ENCODE measurements at places on chromosomes 13 and 19.

DNA sequence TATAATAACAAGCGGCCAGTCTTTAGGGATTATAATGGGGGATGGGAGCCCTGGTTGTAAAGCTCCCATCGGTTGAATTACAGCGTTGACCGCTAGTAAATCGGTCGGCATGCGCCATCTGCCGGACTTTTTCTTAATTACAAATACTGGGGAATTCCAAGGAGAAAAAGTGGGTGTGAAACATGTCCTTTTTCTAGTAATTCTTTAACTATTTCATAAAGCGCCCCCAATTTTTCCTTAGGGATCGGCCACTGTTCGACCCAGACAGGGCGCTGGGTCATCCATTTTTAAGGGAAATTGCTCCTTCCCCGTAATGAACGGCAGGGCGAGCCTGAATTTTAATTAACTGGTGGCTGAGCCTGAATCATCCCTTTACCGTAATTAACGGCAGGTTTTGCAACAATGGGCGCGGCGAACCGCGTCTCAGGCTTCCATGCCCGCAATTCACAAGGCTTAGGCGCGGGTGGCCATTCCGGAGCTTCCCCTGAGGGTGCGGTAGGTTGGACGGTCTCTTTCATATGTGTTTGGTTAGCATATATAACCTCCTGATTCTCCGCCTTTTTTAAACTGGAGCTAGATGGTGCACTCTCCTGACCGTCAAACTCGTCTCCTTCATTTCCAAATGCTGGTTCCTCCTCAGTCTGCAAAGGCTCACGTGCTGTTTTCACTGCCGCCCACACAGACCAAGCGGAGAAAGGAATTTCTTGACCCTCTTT, 30.2 kb upstream of the EVI5L start:
- no peak for DNase-seq

- DNase-seq = no peak
Observed at GRCh38 chr19:30577551-30578105, 205.4 kb downstream of the ZNF536 start.

GRCh38 chr19:30719189-30719998, 347.2 kb downstream of the ZNF536 start:
- no peak for DNase-seq

- DNase-seq = no peak
Observed at GRCh38 chr13:113166681-113167080, 8.2 kb downstream of the PROZ start.

- no peak for DNase-seq
Observed at GRCh38 chr19:12187625-12188024, 24.7 kb downstream of the ZNF136 start.

- no peak for DNase-seq
Observed at GRCh38 chr13:49320975-49321374, 73.2 kb downstream of the CDADC1 start.

DNA sequence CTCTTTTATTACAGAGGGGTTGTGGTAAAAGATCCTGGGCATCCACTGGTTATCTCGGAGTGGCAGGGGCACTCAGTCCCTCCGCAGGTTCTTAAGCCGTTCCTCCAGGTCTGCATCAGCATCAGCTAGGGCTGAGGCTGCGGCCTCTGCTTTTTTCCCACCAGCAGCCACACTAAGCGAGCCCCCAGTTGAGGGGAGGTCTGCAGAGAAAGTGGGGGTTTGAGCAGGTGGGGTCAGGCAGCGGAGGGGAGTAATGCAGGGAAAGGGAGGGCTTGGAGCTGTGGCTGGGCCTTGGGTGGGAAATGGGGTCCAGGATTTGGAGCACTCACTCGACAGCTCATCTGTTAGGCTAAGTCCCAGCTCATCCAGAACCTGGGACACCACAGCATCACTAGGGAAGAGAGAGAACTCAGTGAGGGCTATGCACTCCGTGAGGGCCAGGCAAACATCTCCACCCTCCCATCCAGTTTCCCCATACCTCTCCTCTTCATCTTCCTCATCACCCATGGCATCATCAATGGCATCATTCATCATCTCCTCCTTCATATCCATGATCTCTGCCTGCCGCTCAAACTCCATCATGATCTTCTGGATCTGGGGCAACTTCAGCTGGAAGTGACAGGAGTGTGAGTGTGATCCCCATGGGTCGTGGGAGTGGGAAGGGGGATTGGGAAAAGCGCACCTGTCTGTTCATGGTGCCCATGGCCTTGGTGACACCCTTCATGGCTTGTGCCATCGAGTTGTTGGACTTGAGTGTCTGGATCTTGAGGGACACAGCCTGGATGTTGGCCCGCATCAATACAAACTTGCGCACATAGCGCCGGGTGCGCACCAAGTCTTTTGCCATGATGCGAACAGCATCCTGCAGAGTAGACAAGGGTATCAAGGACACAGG, 3.1 kb downstream of the CHMP2A start:
- DNase-seq = no peak

DNA sequence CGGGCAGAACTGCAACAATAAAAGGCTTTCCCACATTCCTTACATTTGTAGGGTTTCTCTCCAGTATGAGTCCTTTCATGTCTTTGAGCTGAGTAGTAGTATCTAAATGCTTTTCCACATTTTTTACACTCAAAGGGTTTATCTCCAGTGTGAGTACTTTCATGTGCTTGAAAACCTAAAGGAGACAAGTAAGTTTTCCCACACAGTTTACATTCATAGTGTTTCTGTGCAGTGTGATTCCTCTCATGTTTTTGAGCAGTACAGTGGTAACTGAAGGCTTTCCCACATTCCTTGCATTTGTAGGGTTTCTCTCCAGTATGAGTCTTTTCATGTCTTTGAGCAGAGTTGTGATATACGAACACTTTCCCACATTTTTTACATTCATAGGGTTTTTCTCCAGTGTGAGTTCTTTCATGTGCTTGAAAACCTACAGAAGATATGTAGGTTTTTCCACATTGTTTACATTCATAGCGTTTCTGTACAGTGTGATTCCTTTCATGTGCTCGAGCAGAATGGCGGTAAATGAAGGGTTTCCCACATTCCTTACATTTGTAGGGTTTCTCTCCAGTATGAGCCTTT, 47.0 kb downstream of the ZNF44 start:
- no peak for DNase-seq

DNA sequence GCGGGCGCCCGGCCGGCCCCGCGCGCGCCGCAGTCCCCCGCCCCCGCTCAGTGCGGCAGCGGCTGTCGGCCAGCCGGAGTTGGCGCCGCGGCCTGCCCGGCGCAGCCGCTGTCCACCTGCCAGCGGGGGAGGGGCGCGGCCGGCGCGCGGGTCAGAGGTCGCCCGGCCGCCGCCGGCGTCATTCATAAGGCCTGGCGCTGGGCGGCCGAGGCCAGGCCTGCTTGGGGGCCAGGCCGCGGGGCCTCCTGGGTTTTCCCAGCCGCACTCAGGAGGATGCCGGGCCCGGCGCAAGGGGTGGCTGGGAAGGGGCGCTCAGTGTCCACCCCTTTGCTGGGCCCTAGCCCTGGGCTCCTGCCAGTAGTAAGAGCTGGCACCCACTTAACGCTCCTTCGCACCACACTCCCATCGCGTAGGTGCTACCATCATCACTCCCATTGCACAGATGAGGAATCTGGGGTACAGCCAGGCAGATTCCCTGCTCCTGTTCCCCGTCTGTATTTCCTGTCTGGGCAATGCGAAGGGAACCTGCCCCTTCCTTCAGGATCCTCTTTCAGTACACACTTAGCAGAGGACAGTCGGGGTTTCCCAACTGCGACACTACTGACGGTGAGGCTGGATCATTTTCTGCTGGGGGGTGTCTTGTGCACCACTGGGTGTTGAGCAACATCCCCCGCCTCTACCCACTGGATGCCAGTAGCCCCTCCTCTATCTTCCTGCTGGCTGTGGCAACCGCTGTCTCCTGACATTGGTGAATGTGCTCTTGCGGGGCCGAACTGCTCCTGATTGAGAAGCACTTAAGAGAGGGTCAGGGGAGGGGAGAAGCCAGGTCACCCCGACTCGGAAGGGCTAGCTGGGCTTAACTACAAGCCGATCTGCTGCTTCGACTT, 846 bp upstream of the PRKACA start:
- DNase-seq = peak; percentile 71

GRCh38 chr13:74288361-74288911, 154.2 kb upstream of the KLF12 start:
- peak; percentile 14 for DNase-seq

DNA sequence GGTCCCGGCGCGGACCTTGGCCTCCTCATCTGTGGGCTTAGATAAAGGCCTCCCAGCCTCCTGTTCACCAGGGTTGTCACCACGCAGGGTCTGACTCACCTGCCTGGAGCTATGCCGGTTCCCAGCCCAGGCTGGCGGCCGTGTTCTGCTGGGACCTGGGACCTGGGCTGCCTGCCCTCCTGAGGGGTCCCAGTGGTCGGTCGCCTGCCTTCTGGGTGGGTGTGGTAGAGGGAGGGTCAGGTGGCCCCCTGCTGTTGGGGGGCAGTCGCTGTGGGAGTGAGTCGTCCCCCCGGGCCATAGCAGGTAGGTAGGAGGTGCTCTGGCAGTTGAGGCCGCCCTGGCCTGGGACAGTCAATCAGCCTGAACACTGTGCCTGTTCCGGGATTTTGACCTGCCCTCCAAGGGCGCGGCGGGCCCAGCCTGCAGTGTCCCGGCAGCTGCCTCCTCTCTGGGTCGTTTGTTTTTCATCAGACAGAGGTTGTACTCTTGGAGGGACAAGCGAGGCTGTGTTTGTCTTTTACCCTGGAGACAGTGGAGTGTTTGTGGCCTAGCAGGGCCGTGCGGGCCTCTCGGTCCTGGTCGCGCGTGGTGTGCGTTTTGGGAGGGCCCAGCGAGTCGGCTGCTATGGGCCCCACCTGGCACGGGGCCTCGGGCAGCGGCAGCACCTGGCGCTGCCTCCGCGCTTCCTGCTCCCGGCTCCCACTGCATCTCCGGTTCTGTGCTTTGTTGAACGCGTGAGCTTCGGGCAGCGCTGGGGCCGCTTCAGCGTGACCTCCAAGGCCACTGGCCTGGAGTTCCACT, 2.6 kb downstream of the ADAT3 start:
- no peak for DNase-seq

- DNase-seq = peak; percentile 49
Observed at GRCh38 chr13:35475212-35475959, 1.1 kb downstream of the MAB21L1 start.

GRCh38 chr19:28288572-28289264, 924.2 kb downstream of the UQCRFS1 start:
- DNase-seq = no peak

GRCh38 chr13:30421093-30422053, 920 bp upstream of the UBE2L5 start:
- DNase-seq = peak; percentile 11

DNA sequence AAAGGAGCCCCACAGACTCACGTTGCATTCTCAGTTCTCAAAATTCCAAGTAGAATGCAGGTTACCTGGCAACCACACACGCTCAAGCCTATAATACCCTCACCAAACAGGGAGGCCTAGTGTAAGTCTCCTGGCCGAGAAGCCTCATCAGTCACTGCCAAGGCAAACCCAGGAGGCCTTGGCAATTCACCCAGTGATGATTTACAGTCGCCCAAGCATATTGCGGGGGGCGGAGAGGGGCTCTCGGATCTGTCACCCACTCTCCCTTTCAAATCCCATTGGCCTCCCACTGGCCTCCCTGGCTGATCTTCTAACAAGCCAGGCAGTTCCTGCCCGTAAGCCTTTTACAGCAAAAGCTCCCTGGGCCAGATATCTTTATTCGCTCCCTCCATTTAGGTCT, 1.1 kb downstream of the AKAP8L start:
- no peak for DNase-seq

- no peak for DNase-seq
Observed at GRCh38 chr13:38970380-38971051, 20.1 kb downstream of the STOML3 start.

- no peak for DNase-seq
Observed at GRCh38 chr13:38564256-38565150, 122.4 kb upstream of the FREM2 start.

DNA sequence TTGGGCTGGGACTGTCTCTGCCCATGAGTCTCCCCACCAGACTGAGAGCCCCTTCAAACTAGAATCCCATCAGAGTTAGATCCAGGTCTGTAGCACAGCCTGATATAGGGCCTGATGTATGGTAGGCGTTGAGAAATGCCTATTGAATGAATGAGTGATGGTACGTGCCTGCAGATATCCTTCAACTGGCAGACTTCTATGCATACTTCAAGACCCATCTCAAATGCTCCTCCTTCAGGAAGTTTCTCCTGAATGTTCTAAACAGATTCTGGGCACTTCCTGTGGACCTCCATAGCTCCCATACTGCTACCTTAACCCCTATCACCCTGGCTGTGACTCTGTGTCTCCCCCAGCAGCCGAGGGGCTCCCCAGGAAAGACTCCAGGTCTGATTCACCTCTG, 48.2 kb downstream of the KCNC3 start:
- DNase-seq = no peak

GRCh38 chr19:51098365-51099046, 9.7 kb downstream of the CTU1 start:
- DNase-seq = peak; percentile 73

GRCh38 chr19:1648920-1649541, 3.4 kb downstream of the TCF3 start:
- DNase-seq = no peak

DNA sequence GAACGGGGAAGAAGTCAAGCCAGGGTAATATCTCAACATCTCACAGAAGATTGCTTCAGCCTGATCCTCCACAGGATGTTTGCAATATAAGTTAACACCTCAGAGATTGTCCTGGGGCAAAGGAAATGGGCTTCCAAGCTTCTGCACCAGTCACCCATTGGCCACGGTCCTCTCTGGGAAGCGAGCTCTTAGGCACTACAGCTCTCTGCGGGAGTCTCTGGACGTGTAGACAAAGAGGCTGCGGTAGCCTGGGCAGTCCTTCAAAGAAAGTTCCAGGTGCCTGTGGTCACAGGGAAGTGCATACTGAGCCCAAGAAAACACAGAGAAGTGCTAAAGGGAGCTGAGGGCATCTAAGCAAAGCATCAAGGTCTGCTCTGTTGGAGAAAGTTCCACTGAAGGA, 805.7 kb downstream of the DIAPH3 start:
- no peak for DNase-seq

GRCh38 chr13:98794498-98794897, 42.0 kb upstream of the SLC15A1 start:
- no peak for DNase-seq

DNA sequence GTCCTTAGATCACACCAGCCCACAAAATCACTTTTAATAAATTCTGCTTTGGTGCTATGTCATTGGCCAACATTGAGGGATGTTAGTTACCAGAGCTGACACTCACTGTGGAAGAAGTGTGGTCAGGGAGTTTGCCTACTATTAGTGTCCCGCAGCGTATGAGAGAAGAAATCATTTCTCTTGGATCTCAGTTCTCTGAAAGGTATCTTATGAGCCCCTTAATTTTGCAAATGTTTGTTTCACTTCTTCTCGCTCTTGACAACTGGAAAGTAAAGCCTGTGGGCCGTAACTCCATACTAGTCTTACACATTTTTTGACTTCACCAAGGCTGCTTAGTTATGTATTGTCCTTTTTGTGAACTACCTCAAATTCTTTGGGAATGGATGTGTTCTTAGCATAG, 80.9 kb downstream of the FLT1 start:
- DNase-seq = no peak

Measured in T-helper 2 cell (primary cell).